Pulmonary artery endothelial cell (primary cell): ENCODE measurements at places on chromosomes 6 and 20. TPM values are rescaled to one million over a fixed set of nuclear protein-coding genes. Genes with fewer than 3 reads are reported as not detected.

- no peak for DNase-seq
These were observed 91.3 kb upstream of the GGTLC1 start for GRCh38 chr20:24079661-24080412.

- no peak for DNase-seq
These were observed 1.2 kb upstream of the CALHM6 start for GRCh38 chr6:116459927-116460326.

- DNase-seq, result no peak
These were observed 165.4 kb downstream of the GRM4 start for GRCh38 chr6:33980176-33981175.

GRCh38 chr6:112800916-112801315 is 453.8 kb downstream of the RFPL4B start:
- DNase-seq, result no peak

Gene HCRTR2
- not detected in 2 replicates for total RNA-seq

Gene TTK
- 16.6 and 33.0 TPM in 2 replicates for total RNA-seq

GRCh38 chr20:48624315-48625020 is 203.3 kb downstream of the PREX1 start:
- no peak for DNase-seq

GRCh38 chr6:102986086-102986485 is 1592.6 kb downstream of the GRIK2 start:
- no peak for DNase-seq

Gene HCK
- total RNA-seq, result not detected in 2 replicates

Gene TMEM170B
- 5.4 and 5.6 TPM in 2 replicates for total RNA-seq

Gene DUSP15
- not detected in 2 replicates for total RNA-seq

- DNase-seq, result no peak
These were observed 46.8 kb upstream of the SIRPA start for GRCh38 chr20:1848373-1848772.

GRCh38 chr6:10550764-10551163 is 29.6 kb downstream of the GCNT2 start:
- DNase-seq, result no peak

GRCh38 chr6:125257351-125257750 is 44.4 kb downstream of the HDDC2 start:
- DNase-seq, result no peak

GRCh38 chr6:32095338-32096086 is 13.6 kb downstream of the TNXB start:
- no peak for DNase-seq

GRCh38 chr6:33737267-33738026 is 9.3 kb downstream of the IP6K3 start:
- no peak for DNase-seq

- DNase-seq, result no peak
These were observed 237.3 kb downstream of the BMP2 start for GRCh38 chr20:7004801-7005200.

- no peak for DNase-seq
These were observed 134.1 kb downstream of the ELOVL4 start for GRCh38 chr6:79813143-79813850.

DNA sequence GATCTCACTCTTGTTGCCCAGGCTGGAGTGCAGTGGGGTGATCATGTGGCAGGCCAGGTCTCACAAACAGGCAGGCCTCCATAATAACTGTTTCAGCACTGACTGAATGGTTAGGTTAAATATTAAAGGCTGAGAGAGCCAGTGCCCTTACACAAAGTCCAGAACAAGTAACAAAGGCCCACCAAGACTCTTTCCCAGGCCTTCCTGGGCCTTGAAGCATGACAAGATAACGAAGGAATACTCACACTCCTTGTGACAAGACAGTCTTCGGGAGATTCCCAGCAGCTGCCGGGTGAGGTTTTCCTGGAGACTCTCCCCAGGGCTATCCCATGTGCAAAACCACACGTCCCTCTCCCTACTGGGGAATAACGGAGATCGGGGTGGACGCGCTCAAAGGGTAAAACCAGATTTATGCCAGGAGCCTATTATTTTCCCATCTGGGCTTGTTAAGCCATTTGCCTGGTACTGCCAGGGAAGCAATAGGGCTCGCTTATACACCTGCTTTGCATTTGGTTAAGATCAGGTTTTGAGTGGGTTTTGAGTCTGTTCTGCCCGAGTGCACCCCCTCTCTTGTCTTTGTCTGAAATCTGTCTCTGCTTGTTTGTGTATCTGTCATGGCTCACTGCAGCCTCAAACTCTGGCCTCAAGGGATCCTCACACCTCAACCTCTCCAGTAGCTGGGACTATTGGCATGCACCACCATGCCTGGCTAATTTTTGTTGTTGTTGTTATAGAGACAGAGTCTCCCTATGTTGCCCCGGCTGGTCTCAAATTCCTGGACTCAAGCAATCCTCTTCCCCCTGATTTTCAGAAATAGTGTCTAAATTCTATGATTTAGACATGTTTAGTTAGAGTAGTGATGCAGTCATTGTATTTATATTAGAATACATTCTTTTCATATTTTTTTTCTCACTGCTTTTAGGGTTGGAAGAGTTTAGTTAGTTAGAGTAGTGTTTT is 1.4 kb upstream of the ENPP3 start:
- DNase-seq, result no peak

GRCh38 chr6:89360415-89360999 is 8.0 kb upstream of the UBE2J1 start:
- no peak for DNase-seq

- no peak for DNase-seq
These were observed 386.8 kb downstream of the PLCB1 start for GRCh38 chr20:8518878-8519277.

DNA sequence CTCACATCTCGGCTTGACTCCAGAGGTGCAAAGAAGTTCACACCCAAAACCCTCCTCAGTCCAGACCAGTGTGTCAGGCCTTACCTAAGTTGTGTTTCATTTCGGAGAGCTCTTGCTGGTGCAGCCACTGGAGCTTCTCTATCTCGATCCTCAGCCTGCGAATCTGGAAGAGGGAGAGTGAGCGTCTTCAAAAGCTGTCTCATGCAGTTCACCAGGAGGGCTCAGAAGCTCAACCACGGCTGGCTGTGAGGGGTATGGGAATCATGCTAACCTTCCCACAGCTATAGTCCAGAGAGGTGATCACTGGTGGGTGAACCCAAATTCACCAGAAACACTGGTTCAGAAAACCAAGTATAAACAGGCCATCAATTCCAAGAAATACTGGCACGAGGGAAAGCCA is 129.4 kb downstream of the ZMYND8 start:
- no peak for DNase-seq

GRCh38 chr6:88442737-88443136 is 276.6 kb upstream of the CNR1 start:
- DNase-seq, result no peak

DNA sequence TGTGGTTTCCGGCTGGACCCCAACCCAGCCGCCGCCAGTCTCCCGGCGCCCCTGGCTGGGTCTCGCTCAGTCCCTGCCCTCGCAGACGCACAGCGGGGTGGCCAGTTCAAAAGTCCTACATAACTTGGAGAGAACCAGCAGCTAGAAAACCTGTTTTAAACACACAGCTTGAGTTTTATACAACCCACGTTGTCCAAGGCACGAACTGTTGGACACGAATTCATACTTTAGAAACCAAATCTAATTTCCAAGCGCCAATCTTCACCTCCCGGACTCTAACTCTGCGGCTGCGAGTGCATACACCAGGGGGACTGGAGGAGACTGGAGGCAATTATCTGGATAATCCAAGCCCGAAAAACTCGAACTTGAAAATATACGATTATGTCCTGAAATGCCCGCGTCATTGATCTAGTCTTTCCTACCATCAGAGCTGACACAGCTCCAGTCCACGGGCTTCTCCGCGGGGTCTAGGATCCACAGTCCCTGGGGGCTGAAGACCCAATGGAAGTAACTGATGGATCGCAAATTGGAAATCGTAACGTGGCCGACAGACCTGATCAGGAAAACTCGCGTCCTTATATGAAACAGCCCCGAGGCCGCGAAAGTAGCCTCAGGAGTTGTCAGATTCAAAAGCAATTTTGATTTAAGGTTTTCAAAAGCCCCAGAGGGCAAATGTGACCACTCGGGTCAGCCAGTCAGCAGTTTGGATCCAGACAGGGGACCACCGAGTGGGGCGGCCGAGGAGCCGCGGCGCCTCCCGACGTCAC is 843 bp upstream of the HEY2 start:
- no peak for DNase-seq

DNA sequence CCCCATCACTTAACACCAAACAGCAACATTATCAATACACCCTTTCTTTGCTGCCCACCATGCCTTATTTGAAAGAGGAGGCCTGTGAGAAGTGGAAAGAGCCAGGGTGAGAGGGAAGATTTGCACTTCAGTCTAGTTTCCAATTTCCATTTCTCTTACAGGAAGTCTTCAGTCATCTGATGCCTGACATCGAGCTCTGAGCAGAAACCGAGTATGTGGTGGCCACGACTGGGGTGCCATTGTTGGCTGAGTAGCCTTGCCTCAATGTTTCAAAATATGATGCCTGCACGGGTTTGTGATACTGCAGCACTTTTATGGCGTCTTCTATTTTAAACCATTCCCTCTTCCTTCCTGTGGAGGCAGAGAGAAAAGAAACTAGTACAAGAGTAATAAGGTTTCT is 39.8 kb upstream of the SMIM29 start:
- no peak for DNase-seq

Gene SLC22A7
- not detected in 2 replicates for total RNA-seq
